ENCODE measurements at places on chromosomes 1 and 21.

DNA sequence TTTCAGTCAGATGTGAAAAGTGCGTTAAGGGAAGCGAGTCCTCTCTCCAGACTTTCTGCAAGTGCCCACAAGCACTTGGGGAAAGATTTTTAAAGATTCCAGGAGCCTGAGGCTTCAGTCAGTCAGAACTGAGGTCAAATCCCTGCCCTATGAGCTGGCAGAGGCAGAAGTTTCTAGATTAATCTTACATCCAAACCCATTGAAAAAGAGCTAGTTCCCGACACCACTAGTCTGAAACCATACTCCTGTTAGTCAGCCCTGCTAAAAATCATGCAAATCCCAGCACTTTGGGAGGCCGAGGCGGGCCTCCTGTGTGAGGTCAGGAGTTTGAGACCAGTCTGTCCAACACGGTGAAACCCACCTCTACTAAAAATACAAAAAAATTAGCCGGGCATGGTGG, 21.0 kb downstream of the RSPH1 start:
- no peak for DNase-seq

- no peak for DNase-seq
Measured at GRCh38 chr1:224914292-224914900, 15.1 kb upstream of the DNAH14 start.

- DNase-seq, result no peak
Measured at GRCh38 chr1:55706397-55706796, 491.2 kb upstream of the USP24 start.

DNA sequence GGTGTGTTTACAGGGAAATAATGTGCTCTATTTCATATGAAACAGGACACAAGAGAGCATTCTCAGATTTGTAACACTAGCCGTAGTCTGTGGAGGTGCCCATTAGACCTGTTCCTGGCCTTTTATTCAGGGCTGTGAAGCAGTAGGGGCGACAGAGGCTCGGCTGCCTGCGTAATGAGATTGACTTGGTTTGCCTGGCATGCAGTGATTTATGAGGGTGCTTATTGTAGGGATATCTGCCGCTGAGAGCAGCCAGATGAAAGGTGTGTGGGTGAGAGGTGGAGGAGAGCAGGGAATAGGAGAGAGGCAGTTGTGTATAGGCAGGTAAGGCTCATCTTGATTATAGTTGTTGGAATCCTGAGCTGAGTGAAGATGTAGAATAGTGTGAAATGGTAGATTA, 51.3 kb downstream of the DNAJC6 start:
- DNase-seq, result no peak

GRCh38 chr1:53292690-53293089, 35.2 kb downstream of the LRP8 start:
- DNase-seq, result no peak

DNA sequence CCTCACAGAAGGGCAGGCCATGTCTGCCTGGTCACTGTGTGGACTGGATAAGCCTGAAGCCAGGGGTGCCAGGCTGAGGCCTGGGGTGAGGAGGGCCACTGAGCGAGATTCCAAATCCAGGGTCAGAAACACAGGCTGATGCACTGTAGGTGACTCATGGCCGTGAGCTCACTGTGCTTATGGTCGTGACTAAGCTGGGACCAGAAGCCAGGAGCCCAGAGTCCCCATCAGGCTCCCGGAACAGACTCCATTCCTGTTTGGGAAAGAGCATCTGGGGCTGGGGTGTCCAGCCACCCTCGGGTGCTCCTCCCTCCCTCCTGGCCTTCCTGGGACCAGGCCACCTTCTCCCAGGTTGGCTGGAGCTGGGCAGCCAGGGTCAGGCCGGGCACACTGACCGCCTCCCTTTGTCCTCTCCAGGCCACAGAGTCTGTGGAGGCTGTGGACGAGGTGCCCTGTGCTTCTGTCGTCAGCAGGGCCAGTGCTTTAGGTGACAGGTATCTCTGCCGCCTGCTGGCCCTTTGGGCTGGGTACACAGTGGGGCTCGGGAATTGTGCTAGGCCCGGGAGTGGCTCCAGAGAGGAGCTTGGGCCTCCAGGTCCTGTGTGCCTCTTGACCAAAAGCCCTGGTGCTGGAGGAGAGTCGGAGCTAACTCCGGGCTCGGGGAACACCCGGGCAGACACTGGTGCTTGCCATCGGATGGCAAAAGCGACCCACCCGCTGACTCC, 36.7 kb downstream of the AJAP1 start:
- DNase-seq, result no peak
